ENCODE measurements at places on chromosomes 2 and 18. TPM values are rescaled to one million over a fixed set of nuclear protein-coding genes. Genes with fewer than 3 reads are reported as not detected.

The TDRD15 gene
- not detected for total RNA-seq

The KCNG3 gene
- 0.19 TPM for total RNA-seq

The SERPINB10 gene
- total RNA-seq: not detected

The SFT2D3 gene
- total RNA-seq: 3.3 TPM

The CIB4 gene
- not detected for total RNA-seq

The FAM110C gene
- not detected for total RNA-seq

The CCNYL1 gene
- 2.5 TPM for total RNA-seq

The SPATS2L gene
- total RNA-seq: 10.9 TPM

The MDH1B gene
- total RNA-seq: 0.86 TPM

The LBH gene
- 71.4 TPM for total RNA-seq

The VAPA gene
- total RNA-seq: 150 TPM

The NEU4 gene
- not detected for total RNA-seq

The ICOS gene
- total RNA-seq: 197 TPM

The MAP3K19 gene
- total RNA-seq: not detected

The HOXD13 gene
- not detected for total RNA-seq

The AGAP1 gene
- 0.95 TPM for total RNA-seq

The UCN gene
- total RNA-seq: 0.45 TPM

The CD302 gene
- total RNA-seq: 0.48 TPM

The CRYGC gene
- not detected for total RNA-seq

The CABLES1 gene
- 0.38 TPM for total RNA-seq

DNA sequence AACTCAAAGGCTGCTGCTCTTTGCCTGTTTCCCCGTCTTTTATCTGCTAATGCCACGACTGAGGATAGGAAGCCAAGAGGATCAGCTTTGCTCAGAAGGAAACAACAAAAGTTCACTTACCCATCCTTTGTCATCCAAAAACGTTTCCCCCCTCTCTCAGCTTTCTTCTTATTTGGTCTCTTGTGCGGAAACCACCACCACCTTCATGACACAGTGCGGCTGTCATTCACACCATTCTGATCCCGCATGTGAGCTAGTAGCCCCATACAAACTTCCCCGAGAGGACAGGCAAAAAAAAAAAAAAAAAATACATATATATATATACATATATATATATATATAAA lies 656 bp downstream of the LRRTM4 start:
- H3K4me1 ChIP-seq: no peaks in the 10 kb centered on the region
- no peak for DNase-seq
- H3K27ac ChIP-seq: no peak overlapping the region
- H3K4me3 ChIP-seq: no peak overlapping the region

DNA sequence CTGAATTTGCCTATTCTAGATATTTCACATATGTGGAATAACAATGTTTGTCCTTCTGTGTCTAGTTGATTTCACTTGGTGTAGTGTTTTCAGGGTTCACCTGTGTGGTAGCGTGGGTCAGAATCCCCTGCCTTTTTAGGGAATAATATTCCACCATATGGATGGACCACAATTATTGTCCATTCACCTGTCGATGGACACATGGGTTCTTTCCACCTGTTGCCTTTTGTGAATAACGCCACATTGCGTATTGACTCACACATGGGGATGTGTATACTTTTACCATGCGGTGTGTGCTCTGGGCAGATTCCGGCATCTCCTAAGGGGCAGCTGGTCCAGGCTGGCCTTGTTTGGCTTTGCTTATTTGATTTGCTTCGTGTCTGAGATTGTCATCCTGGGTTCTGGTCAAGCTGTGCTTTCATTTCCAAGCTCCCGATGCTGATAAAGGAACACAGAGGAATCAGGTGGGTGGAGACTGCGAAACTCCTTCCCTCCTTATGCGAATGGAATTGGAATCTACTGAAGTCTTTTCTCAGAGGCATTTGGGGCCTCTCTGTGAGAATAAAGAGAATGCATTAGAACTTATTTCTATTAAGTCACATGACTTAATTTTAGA lies 18.9 kb upstream of the ALLC start:
- H3K4me1 ChIP-seq: no peaks in the 10 kb centered on the region
- no peak overlapping the region for H3K27ac ChIP-seq
- H3K36me3 ChIP-seq: no peaks in the 10 kb centered on the region
- no peak overlapping the region for H3K4me3 ChIP-seq
- H3K27me3 ChIP-seq: no peaks in the 10 kb centered on the region

GRCh38 chr2:121137571-121137970 lies 147.4 kb downstream of the TFCP2L1 start:
- peaks cover 7% of the 10 kb centered on the region for H3K27me3 ChIP-seq
- no peaks in the 10 kb centered on the region for H3K36me3 ChIP-seq

- peaks cover 8% of the 10 kb centered on the region for H3K4me1 ChIP-seq
- no peak overlapping the region for H3K27ac ChIP-seq
- H3K27me3 ChIP-seq: no peaks in the 10 kb centered on the region
- H3K36me3 ChIP-seq: no peaks in the 10 kb centered on the region
- peak; percentile 19 for DNase-seq
Observed at GRCh38 chr2:182666674-182667314, 49.3 kb upstream of the DNAJC10 start.

DNA sequence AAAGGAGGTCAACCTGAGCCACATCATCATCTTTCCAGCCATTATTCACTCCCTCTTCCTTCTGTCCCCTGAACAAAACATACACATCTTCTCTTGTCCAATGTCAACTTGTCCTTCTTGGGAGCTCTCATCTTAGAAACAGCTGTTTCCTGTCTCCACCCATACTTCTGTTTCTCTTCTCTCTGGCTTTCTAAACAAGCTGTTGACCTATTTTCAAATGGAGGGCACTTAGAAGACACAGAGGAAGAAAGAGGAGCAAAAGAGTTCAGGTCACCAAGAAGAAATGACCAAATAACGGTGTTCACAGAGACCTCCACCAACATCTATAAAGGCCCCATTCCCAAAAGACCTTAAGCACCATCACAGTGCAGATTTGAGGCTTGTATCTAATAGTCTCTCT lies 355.9 kb upstream of the HNRNPA3 start:
- no peak overlapping the region for H3K27ac ChIP-seq
- H3K27me3 ChIP-seq: no peaks in the 10 kb centered on the region
- DNase-seq: no peak
- H3K4me1 ChIP-seq: peaks cover 29% of the 10 kb centered on the region
- H3K36me3 ChIP-seq: no peaks in the 10 kb centered on the region

DNA sequence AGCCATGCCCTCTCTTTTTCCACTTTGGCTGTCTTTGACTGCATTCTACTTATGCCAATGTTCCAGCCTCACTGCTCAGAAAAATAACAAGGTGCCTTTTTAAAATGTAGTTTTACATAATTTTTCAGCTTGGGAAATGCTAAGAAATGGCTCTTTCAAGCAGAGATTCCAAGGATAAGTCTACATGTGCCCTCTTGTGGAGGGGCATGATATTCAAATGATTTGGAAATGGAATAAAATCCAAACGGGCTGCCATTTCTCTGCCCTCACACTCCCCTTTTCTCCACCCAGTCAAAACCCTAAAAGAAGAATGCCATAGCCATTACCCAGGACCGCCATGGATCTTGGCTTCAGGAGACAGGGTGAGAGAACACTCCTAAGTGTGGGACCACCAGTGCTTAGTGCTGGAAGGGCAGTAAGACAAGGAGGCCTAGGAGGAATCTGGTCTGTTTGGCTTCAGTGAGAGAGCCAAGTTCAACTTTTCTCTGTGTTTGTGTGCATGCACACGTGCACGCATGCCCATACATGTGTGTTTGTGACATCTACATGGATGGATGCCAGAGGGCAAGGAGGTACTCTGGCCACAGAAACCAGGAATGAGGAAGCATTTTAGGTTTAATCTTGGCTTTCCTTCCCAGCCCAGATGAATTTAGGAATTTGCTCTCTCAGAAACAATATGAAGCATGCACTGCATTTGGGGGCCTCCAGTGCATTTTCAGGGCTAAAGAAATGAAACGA lies 174.0 kb upstream of the SLC14A2 start:
- no peak overlapping the region for H3K27ac ChIP-seq
- H3K4me1 ChIP-seq: no peaks in the 10 kb centered on the region
- no peak overlapping the region for H3K4me3 ChIP-seq
- no peak for DNase-seq

- H3K36me3 ChIP-seq: no peaks in the 10 kb centered on the region
- peaks cover 3% of the 10 kb centered on the region for H3K4me1 ChIP-seq
- no peak for DNase-seq
- no peak overlapping the region for H3K27ac ChIP-seq
- H3K4me3 ChIP-seq: no peak overlapping the region
Observed at GRCh38 chr2:205435970-205436369, 246.3 kb upstream of the NRP2 start.

- H3K4me3 ChIP-seq: no peak overlapping the region
- DNase-seq: no peak
- H3K4me1 ChIP-seq: peaks cover 15% of the 10 kb centered on the region
- no peaks in the 10 kb centered on the region for H3K27me3 ChIP-seq
- H3K27ac ChIP-seq: no peak overlapping the region
- no peaks in the 10 kb centered on the region for H3K36me3 ChIP-seq
Observed at GRCh38 chr2:7191932-7192331, 274.7 kb downstream of the RNF144A start.

GRCh38 chr18:55477499-55477859 lies 110.5 kb downstream of the TCF4 start:
- peak overlapping the region; percentile 76 for H3K4me3 ChIP-seq
- H3K27me3 ChIP-seq: no peaks in the 10 kb centered on the region
- DNase-seq: peak; percentile 16
- H3K27ac ChIP-seq: no peak overlapping the region
- H3K4me1 ChIP-seq: peaks cover 13% of the 10 kb centered on the region

DNA sequence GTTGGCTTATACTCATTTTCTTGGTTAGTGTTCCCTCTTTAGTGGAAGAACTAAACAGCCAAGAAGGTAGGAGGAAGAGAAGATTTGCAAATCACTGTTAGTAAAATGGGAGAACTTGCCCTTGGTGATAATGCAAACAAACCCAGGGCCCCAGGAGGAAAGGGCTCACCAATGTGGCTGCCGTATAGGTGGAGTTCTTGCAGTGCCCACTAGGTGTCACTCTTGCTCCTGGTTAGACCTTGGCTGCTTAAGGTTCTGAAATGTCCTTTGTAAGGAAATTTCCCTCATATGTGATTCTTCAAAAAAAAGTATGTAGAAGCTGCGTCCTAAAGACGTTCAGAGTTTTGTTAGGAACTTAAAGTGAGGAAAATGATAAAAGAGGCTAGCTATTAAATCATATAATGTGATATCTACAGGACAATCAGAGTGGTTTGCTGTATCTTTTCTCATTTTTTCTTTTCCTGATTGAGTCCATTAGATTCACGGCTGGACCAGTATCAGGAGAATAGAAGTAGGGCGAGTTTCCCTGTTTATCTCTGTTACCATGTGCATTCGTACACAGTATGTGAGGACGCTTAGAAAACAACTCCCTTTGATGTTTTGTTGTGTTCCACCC lies 48.6 kb downstream of the RPIA start:
- H3K4me3 ChIP-seq: no peak overlapping the region
- H3K36me3 ChIP-seq: peaks cover 55% of the 10 kb centered on the region
- peaks cover 27% of the 10 kb centered on the region for H3K4me1 ChIP-seq
- peak; percentile 87 for DNase-seq
- H3K27me3 ChIP-seq: no peaks in the 10 kb centered on the region

GRCh38 chr2:101509499-101510284 lies 34.8 kb upstream of the RFX8 start:
- DNase-seq: no peak
- H3K36me3 ChIP-seq: no peaks in the 10 kb centered on the region
- H3K4me3 ChIP-seq: no peak overlapping the region
- H3K27ac ChIP-seq: no peak overlapping the region
- peaks cover 1% of the 10 kb centered on the region for H3K4me1 ChIP-seq
- no peaks in the 10 kb centered on the region for H3K27me3 ChIP-seq

- no peak for DNase-seq
- no peaks in the 10 kb centered on the region for H3K36me3 ChIP-seq
- no peaks in the 10 kb centered on the region for H3K27me3 ChIP-seq
- no peak overlapping the region for H3K4me3 ChIP-seq
- H3K27ac ChIP-seq: no peak overlapping the region
Observed at GRCh38 chr2:121577381-121577780, 46.7 kb downstream of the RNU4ATAC start.

- DNase-seq: no peak
- H3K27ac ChIP-seq: no peak overlapping the region
- H3K36me3 ChIP-seq: no peaks in the 10 kb centered on the region
- H3K27me3 ChIP-seq: peaks cover 4% of the 10 kb centered on the region
- no peaks in the 10 kb centered on the region for H3K4me1 ChIP-seq
Observed at GRCh38 chr2:55957142-55957541, 33.6 kb upstream of the EFEMP1 start.

DNA sequence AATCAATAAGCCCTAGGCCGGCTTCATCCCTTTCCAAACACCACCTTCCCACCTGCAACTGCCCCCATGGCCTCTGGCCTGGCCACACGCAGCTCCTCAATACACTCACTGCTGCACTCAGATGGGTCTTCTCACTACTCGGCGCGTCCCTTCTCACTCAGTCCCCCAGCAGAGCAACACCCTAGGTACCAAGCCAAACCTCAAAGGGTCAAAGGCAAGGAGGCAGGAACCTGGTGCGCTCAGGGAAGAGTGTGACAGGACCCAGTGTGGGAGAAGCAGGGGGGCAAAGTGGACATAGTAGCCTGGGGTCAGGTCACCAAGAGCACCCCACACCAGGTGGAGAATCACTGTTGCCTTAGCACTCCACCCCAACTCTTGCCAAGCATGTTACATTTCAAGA lies 90.6 kb downstream of the TTC32 start:
- no peaks in the 10 kb centered on the region for H3K36me3 ChIP-seq
- no peak overlapping the region for H3K27ac ChIP-seq
- no peaks in the 10 kb centered on the region for H3K27me3 ChIP-seq
- DNase-seq: no peak
- H3K4me1 ChIP-seq: no peaks in the 10 kb centered on the region
- H3K4me3 ChIP-seq: no peak overlapping the region

GRCh38 chr18:55221622-55222021 lies 262.4 kb upstream of the CCDC68 start:
- no peaks in the 10 kb centered on the region for H3K36me3 ChIP-seq
- no peak overlapping the region for H3K27ac ChIP-seq
- no peak for DNase-seq
- no peak overlapping the region for H3K4me3 ChIP-seq
- no peaks in the 10 kb centered on the region for H3K4me1 ChIP-seq

DNA sequence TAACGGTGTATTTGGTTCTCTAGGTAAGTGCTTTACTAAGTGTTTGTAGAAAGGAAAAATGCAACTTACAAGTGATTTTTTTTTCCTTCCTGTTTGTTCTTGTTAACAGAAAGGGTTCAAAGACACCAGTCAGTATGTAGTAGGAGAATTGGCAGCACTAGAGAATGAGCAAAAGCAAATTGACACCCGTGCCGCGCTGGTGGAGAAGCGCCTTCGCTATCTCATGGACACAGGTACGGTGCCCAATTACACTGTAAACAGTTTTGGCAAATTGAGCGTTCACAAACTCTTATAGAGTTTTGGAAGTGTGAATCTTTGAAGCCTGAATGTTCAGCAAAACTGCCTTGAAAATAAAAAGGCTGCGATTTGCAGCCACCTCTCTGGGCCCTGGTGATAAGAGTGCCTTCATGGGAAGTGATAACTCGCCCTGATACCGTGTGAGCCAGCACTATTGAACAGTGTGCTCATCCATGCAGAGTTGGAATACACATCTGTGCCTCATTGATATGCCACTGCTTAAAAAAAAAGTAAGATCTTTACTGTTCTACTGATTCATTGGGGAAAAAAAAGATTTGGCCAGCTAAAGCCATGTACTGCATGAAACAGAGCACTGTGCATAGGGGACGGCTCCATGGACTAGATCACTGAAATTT lies 54.0 kb upstream of the OTX1 start:
- no peaks in the 10 kb centered on the region for H3K4me1 ChIP-seq
- H3K27ac ChIP-seq: no peak overlapping the region
- DNase-seq: no peak
- peaks cover 17% of the 10 kb centered on the region for H3K36me3 ChIP-seq

- no peak overlapping the region for H3K4me3 ChIP-seq
- peaks cover 29% of the 10 kb centered on the region for H3K4me1 ChIP-seq
- H3K27me3 ChIP-seq: no peaks in the 10 kb centered on the region
Observed at GRCh38 chr18:62085756-62086155, 101.1 kb downstream of the PIGN start.

- H3K4me1 ChIP-seq: peaks cover 7% of the 10 kb centered on the region
- DNase-seq: no peak
- peaks cover 2% of the 10 kb centered on the region for H3K36me3 ChIP-seq
Observed at GRCh38 chr2:217436386-217436785, 566.4 kb downstream of the TNS1 start.
